Vagina (tissue), 2 donors: ENCODE measurements at places on chromosomes 13 and 19. TPM values are rescaled to one million over a fixed set of nuclear protein-coding genes. Genes with fewer than 3 reads are reported as not detected.

- DNase-seq: no peak
Observed at GRCh38 chr19:10417541-10418234, 2.6 kb upstream of the PDE4A start.

ZNF880 gene
- 15.2 TPM for total RNA-seq

DNA sequence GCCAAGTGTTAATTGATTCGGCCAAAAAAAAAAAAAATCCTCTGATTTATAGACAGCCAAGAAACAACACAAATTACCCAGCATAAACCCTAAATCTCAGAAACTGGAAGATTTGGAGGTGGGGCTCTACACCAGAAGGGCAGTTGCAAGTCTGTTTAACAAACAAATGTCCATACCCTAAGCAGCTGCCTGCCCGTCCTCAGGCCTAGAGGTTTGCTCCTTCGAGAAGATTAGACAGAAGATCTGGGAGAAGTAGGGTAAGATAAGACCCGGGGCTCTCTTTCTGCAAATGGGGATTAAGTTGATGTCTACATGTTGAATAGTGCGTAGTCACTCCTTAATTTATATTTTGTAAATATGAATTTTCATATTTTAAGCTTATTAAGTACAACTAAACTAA, 3.4 kb upstream of the N4BP2L1 start:
- DNase-seq: no peak

MYO1F gene
- 20.4 TPM for total RNA-seq

- no peak for DNase-seq
Observed at GRCh38 chr19:30092721-30093569, 150.9 kb downstream of the URI1 start.

- DNase-seq: no peak
Observed at GRCh38 chr19:47509170-47509847, 5.6 kb downstream of the NAPA start.

KRTDAP gene
- total RNA-seq: 687 TPM

KL gene
- total RNA-seq: 1.7 TPM

DNA sequence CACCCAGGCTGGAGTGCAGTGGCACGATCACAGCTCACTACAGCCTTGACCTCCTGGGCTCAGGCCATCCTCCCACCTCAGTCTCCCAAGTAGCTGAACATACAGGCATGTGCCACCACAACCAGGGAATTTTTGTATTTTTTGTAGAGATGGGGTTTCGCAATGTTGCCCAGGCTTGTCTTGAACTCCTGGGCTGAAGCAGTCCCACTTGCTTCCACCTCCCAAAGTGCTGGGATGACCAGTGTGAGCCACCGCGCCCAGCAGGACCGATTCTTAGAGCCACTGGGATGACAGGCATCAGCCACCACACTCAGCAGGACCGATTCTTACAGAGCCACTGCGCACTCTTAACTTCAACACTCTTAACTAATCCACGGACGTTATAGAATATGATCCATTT, 54.9 kb upstream of the RANBP3 start:
- DNase-seq: peak; percentile 54

PPP5C gene
- 60.4 TPM for total RNA-seq

GRCh38 chr19:48698046-48698445, 2.3 kb downstream of the FUT2 start:
- no peak for DNase-seq

ZSCAN18 gene
- 61.4 TPM for total RNA-seq

PTGER1 gene
- not detected for total RNA-seq

- DNase-seq: no peak
Observed at GRCh38 chr19:7983995-7984837, 21.2 kb downstream of the ELAVL1 start.

DNA sequence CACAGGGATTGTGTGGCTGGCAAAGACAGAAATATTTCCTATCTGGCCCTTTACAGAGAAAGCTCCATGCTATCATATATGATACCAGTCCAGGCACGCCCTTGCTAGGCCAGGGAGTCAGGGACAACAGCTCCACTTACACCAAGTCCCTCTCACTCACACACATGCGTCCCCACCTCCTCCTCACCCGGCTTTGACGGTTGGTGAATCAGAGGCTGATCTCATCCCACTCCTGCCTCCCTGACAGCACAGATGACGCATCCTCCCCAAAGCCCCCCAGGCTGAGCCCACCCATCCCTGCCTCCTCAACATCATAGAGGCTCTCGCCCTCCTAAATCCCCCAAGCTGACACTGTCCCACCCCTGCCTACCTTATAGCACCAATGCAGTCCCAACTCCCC, 62.7 kb downstream of the F2RL3 start:
- DNase-seq: no peak

DNA sequence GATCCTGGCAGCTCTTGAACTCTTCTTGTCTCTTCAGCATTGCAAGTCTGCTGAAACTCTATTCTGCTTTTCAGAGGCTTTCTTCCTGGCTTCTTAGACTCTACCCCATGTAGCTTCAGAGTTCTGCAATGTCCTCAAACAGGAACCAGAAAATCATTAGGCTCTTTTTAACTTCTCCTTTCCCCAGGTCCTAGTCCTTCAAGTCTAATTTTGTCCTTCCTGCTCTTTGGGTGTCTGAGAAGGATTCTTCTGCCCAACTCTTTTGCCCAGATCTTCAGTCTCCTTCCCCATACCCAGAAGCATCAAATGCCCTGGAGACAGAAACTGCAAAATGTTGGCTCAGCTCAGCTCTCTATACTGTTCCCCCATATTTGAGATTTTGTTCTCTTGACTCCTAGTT, 50.0 kb upstream of the CALM3 start:
- no peak for DNase-seq

- no peak for DNase-seq
Observed at GRCh38 chr13:72507416-72508199, 219.8 kb downstream of the MZT1 start.

DACT3 gene
- 13.8 TPM for total RNA-seq

DNA sequence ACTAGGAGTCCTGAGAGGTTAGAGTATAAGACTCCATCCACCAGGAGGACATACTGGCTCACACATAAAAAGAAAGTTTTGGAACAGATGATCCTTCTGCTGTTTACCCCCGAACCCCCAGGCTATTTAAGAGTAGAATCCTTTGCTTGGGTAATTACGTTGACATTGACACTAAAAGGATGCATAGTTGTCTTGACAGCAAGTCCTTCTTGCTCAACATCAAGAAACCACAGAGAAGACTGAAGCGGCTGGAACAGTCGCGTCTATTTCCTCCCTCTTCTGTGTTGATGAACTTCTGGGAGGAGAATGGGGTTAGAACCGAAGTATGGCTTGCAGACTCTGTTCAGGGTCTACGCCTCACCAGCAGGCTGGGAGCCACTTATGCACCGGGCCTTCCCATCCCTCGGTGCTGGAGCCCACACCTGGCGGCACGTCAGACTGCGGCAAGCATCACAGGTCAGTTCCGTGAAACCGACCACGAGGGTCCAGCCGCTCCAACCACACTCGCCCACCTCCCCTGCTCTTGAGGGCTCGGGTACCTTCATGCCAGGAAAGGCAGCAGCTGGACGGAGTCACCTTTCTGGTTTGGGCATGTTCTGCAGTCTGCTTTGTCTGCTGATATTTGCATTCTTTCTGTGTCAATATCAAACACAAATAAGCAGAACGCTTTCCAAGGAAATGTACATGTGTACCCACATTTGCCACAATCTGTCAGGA, 42.4 kb upstream of the RANBP3 start:
- no peak for DNase-seq

- DNase-seq: no peak
Observed at GRCh38 chr19:50723069-50723468, at the start of gene CLEC11A. Gene CLEC11A, plus strand, starts transcription at chr19:50723364. Its CDS starts 162 bp downstream, at chr19:50723526.

DNA sequence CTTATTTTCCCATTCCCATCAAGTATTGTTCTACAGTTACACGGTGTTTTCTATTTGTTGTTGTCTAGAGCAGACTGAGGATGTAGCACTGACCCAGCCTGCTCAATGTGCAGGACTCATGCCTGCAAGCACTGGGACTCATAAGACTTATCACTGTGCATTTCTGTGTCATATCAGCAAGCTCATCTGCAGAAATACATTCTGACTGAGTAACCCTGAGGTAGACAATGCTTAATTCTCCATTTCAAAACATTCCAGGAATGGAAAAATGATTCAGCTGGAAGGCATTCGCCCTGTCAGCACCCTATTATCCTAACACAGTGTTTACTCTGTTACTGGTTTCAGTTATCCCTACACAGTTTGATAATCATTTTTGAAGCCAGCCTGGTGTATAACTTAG, 2506.4 kb downstream of the PCDH9 start:
- no peak for DNase-seq

- no peak for DNase-seq
Observed at GRCh38 chr13:74322562-74322961, 188.4 kb upstream of the KLF12 start.

DNA sequence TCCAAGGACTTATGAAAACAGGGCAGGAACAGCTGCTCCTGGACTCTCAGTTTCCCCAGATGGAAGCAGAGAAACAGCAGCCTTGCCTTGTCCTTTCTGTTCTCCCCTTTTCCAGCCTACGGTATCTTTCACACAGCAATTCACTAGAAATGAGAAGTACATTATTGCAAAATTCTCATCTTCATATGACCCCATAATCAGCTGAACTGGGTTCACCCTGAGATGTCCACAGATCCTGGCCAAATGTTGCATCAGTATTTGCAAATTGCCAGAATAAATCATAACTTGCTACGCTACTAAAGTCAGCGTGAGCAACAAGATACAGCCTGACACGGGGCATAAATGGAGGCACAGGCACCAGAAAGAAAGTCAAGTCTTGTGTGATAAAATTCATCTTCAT, 16.1 kb downstream of the VSTM1 start:
- no peak for DNase-seq

- no peak for DNase-seq
Observed at GRCh38 chr19:33235996-33236350, 10.3 kb upstream of the SLC7A10 start.

PLPP2 gene
- 49.4 TPM for total RNA-seq

FCER2 gene
- total RNA-seq: not detected

DNA sequence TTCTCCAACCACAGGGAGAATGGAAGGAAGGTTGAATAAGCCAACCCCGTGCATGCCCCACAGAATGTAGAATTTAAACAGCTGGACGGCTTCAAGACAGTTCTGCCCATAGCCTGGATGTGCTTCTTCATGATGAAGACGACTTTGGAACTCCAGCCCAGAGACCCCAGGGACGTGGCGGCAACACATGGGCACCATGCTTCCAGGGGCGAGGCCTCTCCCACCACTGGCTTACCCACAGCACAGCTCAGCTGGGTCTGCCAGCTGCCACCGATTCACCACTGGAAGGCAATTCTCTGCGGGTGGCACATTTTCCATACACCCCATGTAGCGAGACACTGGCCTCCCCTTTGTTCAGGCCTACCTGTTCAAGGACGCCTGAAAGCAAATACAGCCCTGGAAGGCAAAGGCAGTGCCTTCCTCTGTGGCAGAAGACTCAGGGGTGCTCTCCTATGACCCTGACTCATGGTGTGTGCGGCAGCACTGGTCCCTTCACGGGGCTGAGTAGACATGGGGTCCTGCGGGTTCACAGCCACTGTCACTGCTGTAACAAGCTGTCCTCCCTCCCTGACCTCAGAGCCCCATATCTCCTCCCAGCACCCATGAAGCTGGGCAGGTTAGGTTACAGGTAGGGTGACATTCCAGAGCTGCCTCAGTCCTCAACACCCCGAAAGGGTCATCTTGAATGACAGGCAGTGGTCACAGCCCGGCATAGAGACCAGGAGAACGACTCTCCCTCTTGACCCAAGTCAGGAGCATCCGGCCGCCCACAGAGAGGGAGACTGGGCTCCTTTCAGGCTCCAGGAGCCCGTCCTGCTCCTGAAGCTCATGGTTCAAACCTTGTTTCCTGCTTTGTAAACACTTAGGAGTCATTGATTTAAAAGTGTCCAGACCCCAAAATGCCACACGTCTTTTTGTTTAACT, 72.7 kb downstream of the SPACA7 start:
- DNase-seq: peak; percentile 67
